Activated T-cell treated with anti-CD3 and anti-CD28 coated beads, Interleukin-2, amount 50 U/mL, for 72 hours (primary cell): ENCODE measurements at places on chromosomes 11 and 22.

DNA sequence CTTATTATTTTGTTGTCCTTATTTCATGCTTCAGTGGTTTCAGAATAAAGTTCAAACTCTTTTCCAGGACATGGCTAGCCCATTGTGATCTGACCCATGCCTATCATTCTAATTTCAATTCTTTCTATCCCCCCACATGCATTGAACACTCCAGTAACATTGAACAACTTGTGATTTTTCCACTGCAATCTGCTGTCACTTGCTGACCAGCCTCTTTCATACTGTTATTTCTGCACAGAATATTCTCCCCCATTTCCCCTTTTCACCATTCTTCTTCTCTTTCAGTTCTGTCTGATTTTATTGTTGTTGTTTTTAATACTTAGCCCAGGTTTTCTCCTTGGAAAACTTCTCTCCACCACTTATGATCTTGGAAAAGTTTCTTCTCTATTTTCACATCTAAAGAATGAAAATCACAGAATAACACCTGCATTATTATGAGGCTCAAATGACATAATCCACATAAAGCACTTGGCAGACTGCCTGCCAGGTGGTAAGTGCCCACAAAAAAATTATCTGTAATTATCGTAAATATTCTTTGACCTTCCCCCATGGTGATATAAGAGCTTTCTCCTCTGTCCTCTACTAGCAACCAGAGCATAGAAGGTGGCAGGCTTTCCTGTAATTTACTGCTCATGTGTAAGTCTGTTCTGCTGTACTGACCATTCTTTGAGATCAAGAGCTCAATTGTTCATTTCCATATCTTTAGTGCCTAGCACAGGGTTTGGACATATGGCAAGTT is 51.9 kb upstream of the EED start:
- DNase-seq, result no peak

DNA sequence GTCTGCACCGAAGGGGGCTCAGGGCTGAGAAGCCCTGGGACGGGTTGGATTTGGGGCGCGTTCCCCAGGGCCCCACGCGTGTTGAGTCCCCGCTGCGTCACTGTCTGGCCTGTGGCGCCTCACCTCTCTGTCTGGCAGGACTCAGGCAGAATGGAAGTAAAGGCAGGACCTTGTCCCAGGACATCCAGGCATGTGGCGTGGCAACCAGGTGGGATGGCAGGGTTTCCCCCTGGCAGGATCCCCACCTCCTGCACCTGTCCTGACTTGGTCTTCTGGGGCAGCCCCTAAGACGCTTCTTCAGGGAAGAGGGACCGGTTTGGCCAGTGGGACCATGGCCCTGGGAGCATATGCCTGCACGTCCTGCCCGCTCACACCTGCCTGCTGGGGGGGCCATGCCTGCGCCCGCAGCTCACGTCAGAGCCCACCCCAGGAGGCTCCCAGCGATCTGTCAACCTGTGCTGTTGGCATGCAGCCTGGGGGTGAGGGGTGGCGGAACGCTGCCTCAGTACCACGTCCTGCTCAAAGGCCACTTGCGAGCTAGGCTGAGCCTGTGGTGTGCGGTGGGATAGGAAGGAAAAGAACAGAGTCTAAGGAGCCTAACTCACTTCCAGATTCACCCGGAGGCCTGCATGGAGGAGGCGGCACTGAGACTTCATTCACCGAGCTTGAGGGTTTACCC is 72.7 kb downstream of the KCNQ1 start:
- no peak for DNase-seq

DNA sequence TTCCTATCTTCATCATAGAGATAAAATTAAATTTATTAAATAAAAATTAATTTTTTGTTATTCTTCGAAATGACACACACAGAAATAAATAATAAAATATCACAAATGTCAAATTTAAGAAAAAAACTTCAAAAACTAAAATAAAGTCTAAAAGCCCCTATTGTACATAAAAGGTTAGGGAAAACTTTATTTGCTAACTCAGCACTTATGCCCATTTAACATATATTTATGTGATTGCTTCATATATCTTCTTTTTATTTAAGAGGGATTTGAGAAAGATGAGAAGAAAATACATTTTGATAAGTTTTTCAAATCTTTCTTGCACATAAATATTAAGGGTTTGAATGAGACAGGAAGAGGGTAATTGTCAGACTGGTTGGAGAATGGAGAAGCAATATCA is 2350.4 kb upstream of the RAG2 start:
- no peak for DNase-seq

GRCh38 chr22:36379593-36380361 is 8.0 kb downstream of the MYH9 start:
- DNase-seq, result no peak

- no peak for DNase-seq
Observed at GRCh38 chr11:68146010-68146540, 24.9 kb upstream of the CHKA start.

- no peak for DNase-seq
Observed at GRCh38 chr11:1083621-1084551, 9.2 kb downstream of the MUC2 start.

DNA sequence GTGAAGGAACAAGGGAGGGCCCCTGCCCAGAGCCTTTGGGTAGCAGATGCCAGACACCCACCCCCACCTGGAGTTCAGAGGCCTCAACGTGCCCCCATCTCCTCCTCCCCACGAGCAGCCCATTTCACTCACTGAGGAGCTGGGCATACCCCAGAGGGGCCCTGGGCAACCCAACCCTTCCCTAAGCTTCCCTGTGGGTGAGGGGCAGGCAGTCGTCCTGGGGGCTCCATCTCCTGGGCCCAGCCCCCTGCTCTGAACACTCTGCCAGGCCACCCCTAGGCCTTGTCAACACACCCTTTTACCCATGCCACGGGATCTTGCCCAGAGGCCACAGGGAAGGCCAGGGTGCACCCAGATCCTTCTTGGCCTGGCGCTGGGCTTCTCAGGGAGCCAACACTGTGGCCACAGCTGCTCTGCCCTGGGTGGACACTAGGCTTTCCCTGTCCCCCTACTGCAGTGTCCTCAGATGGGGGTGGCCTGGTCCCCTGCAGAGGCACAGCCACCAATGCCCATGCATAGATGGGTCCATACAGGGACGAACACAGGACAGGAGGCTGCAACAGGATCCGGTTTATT is 3.4 kb downstream of the SLC25A1 start:
- DNase-seq, result no peak

- DNase-seq, result no peak
Observed at GRCh38 chr11:96229354-96229977, 113.5 kb downstream of the MAML2 start.

DNA sequence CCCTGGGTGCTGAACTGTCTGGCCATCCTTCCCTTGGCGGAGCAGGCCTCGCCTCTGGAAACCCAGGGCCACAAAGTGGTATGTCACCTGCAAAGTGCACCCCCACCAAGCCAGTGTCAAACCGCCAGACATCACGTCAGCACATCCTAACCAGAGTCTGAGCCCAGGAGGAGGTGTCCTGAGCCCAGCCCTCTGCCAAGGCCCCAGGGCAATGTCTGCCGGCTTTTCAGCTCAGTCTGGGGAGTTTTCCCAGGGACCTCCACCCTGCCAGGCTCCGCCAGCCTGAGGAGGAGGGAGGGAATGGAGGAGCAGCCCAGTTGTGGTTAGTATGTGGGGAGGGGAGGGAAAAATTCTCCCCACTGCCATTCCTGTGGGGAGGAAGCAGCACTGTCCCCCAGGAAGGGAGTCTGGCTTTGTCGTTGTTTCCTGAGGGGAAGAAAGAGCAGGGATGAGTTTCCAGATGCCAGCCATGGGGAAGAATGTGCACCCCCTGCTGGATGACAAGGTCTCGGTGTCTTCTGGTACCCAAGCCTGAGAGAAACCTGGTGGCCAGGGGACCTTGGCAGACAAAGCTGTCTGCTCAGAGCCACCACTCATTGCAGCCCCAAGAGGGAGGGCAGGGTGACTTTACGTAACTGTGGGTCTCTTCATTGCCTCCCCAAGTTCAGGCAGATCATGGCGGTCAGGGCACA is 81.4 kb upstream of the CD82 start:
- DNase-seq, result no peak

DNA sequence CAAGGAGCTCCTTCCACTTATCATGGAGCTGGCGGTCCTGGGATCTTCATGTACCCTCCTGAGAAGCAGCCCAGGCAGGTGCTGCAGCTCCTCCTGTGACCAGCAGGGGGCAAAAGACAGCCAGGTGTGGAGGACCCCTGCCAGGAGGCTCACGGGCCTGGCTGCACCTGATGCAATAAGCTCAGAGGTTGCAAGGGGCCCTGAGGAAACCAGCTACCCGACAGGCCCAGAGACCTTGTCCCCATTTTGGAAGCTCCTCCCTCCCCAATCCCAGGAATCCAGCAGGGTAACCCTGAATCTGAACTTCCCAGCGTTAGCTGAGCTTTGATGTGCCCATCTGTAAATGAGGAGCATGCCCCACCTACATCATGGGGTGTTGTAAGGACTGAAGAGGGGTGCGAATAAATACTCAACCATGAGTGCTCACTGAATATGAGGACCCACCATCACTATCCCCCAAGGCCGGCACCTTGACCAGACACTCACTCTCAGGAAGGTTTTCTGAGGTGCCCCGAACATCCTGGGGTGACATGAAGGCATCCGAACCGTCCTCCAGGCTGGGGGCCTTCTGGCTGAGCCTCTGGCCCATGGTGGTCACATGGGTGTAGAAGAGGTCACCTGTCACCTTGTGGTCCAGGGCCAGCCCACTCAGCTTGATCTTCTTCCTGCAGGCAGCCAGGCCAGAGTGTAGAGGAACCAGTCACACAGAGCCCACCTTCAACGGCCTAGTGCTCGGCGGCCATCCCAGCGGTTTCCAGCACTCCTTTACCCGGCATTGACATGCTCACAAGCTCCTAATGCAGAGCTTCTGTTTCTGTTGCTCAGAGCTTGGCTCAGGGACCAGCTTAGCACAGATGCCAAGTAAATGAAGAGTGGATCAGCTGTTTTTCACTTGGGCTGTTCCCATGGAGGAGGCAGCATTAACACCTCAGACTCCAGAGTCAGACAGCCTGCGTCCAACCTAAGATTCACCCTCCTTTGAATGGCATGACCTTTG is 21.7 kb downstream of the SLC43A1 start:
- DNase-seq, result peak; percentile 87

DNA sequence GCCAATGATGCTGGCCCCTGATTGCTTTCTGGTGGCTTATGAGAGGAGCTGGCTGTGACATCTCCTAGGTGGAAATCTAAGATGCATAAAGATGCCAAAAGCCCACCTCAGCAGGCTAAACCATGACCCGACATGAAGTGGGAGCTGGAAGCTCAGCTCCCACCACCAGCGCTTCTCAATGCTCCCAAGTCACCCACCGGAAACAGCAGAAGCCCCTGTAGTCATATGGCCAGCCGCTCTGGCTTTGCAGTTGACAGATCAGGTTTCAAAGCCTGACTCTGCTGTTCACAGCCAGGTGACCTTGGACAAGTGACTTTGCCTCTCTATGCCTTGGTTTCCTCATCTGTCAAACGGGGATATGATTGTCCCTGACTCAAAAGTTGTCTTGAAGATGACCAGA is 29.1 kb upstream of the ANO1 start:
- no peak for DNase-seq

GRCh38 chr11:82810326-82810725 is 76.7 kb upstream of the FAM181B start:
- DNase-seq, result no peak

DNA sequence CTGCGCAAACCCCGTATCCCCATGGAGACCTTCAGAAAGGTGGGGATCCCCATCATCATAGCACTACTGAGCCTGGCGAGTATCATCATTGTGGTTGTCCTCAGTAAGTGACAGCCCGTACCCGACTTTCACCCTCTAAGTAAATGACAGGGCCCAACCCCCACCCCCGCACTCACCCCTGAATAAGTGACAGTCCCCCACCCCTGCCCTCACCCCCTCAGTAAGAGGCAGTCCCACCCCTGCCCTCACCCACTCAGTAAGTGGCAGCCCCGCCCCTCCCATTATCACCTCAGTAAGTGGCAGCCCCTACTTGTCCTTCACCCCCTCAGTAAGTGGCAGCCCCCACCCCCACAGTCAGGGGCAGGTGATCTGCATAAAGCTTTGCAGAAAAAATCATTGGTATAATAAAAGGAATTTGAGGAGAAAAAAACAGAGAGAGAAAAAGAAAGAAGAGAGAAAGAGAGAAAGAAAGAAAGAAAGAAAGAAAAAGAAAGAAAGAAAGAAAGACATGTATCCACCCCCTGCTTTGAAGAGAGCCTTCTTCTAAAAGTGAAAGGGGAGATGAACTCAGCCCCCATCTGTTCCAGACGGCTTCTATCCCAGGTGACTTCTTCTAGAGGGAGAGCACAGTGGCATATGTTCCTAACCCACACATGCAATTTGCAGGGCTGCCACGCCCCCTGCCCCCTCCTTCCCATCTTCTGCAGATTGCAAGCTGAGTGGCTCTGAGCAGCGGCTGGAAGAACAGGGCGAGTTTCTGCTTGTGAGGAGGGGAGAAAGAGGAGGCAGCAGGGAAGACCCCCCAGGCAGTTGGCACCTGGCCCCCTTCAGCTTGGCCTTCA is 12.5 kb upstream of the SMIM35 start:
- DNase-seq, result no peak

DNA sequence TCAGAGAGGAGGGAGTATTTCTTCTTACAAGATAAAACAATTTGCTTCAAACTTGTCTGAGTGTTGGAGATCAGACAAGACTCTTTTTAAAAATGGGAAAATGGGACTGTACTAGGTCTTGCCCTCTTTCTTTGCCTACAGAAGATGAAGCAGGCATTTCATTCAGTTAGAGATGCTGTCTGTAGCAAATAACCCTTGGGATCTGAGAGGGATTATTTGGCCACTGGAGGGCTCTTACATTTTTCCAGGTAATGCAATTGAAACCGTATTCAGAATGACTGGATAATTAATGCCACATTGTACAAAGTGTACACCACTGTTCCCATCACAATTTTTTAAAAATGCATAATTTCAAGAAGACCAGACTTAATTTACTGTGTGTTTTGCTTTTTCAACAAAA is 258.5 kb upstream of the KIRREL3 start:
- DNase-seq, result no peak

GRCh38 chr11:108592591-108593213 is 866 bp downstream of the EXPH5 start:
- DNase-seq, result peak; percentile 52

DNA sequence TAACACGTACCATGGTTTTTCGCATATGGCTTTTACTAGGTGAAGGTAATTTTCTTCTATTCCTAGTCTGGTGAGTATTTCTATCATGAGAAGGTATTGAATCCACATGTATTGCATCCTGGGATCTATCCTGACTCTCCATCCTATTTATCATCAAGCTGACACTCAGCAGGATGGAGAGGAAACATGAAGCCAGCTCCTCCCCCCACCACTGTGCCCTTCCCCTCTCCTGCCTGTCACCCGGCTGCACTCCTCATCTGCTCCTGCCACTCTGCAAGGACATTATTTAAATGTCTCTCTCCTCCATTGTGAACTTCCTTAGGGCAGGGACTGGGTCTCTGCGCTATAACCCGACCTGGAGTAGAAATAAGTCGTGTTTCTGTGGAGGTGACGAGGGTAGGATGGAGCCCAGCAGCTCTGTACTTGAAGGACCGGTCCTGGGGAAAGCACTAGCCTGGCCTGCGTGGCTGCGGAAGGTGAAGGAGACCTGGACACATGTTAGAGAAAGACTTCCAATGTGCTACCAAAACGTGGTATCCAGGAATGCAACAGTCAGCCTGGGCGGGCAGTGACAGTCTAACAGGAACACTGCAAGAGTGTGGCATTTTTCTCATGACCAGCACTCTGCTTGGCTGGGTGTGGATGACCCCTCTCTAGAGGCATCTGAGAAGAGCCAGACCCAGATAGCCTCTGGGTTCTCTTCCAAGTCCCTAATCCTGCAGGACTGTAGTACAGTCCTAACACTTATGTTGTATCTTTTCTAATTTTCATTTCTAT is 111.2 kb downstream of the MICAL3 start:
- no peak for DNase-seq

GRCh38 chr11:58609723-58610122 is 12.7 kb upstream of the CNTF start:
- DNase-seq, result no peak
